ENCODE measurements at places on chromosomes 2 and 18.

DNA sequence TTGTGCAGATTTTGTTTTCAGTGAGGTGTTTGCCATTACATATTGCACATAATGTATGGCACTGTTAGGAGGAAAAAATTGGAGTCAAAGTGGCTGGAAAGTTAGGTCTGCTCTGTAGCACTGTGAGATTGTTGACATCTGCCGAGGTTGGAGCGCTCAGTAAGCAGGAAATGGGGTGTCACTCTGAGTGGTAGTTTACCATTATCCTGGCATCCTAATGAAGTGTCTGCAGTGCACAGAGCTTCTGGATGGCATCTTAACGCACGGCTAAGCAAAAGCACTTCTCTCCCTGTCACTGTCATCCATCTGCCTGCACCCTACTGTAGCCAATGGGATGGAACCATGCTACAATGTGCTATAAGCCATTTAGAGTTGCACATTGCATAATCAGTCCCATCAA is 561.9 kb downstream of the ARHGAP15 start:
- no peak for DNase-seq

DNA sequence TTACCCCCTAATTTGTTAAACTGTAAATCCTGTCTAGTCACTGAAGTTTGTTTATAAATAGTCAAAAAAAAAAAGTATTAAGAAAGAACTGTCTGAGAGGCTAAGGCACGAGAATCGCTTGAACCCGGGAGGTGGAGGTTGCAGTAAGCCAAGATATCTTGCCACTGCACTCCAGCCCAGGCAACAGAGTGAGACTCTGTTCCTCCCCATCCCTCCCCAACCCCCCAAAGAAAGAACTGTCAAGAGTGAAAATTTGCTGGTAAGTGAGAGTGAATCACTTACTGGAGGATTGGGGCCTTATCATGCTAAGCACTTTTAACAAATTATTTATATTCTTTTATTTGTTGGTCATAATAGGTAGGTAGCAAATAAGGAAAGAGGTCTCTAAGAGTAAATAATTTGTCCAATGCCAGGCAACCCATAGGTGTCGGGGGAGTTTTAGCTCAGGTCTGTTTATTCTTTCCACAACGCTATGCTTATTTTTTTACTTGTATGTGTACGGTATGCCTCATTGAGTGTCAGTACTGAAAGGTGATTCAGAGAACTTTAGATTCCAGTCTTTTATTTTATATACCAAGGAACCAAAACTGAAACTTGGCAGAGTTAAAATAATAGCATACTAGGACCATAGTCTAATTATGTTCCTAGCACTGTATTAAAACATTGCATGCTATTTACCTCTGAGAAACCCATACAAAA is 2.5 kb downstream of the TAF4B start:
- no peak for DNase-seq

DNA sequence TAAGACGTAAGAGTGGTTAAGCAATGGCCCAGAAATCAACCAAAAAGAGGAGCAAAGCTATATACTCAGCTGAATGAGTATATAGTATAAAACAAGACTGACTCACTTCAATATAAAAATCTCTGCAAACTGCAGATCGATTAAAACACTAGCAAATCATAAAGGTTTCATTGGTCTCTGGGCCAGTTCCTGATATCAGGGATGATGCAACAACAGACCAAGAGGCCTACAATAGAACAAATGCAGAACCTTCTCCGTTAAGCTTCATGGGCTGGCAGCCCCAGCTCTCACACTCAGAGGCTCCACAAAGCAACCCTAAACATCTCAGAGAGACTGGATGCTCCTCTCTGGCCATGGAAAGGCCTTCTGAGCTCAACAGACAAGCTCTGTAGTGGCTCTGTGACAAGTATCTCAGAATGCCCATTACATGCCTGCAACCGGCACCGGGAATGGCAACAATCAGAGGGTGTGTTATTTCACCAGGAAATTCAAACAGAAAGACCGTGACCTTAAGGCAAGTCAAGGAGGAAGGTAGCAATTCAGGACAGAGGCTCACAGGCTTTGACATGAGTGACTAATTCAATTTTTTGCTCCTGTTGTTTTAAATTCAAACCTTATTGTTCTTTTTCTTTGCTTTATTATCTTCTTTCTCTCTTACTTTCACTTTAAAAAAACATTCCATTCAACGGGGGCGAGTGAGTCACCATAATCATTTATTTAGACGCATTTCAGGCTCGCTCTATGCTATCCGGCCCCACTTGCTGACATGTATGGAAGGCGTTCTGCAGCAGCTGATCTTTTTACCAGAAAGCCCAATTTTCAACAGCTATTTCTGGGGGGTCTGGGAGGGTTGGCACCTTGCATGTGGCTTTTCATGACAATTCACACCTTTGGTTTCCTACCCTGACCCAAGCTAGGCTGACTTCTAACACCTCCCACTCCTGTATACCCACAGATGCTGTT is 15.1 kb downstream of the CYRIA start:
- no peak for DNase-seq

GRCh38 chr2:236867441-236868260 is 218.0 kb upstream of the COPS8 start:
- no peak for DNase-seq

- no peak for DNase-seq
Observed at GRCh38 chr2:173970516-173970924, 5.3 kb upstream of the SP3 start.

- DNase-seq = no peak
Observed at GRCh38 chr2:55772109-55772980, 78.7 kb upstream of the PNPT1 start.

DNA sequence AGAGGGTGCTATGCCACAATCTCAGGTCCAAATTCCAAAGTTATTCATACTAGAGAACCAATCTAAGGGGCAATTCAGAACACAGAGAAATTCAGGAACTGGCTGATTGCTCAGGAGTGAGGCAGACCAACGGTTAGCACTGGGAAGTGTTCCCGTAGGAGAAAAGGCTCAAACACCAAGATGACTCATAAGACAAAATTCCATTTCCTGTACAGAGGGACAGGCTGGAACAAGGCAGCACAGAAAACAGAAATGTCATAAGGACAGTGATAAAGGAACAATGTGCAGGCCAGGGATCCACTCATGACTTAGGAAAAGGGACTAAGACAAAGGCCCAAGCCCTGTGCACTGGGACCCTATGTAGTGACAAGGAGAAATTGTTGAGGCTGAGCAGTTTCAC is 54.2 kb downstream of the PDE1A start:
- no peak for DNase-seq

- no peak for DNase-seq
Observed at GRCh38 chr2:65532937-65533336, 100.5 kb upstream of the SPRED2 start.

GRCh38 chr2:63432373-63432772 is 155.9 kb downstream of the WDPCP start:
- DNase-seq = no peak

GRCh38 chr18:34345738-34346137 is 121.0 kb upstream of the NOL4 start:
- DNase-seq = no peak

- DNase-seq = peak; percentile 77
Observed at GRCh38 chr18:49849331-49850217, 36.2 kb upstream of the ACAA2 start.

- DNase-seq = no peak
Observed at GRCh38 chr2:186913870-186914269, 64.9 kb upstream of the ZSWIM2 start.

DNA sequence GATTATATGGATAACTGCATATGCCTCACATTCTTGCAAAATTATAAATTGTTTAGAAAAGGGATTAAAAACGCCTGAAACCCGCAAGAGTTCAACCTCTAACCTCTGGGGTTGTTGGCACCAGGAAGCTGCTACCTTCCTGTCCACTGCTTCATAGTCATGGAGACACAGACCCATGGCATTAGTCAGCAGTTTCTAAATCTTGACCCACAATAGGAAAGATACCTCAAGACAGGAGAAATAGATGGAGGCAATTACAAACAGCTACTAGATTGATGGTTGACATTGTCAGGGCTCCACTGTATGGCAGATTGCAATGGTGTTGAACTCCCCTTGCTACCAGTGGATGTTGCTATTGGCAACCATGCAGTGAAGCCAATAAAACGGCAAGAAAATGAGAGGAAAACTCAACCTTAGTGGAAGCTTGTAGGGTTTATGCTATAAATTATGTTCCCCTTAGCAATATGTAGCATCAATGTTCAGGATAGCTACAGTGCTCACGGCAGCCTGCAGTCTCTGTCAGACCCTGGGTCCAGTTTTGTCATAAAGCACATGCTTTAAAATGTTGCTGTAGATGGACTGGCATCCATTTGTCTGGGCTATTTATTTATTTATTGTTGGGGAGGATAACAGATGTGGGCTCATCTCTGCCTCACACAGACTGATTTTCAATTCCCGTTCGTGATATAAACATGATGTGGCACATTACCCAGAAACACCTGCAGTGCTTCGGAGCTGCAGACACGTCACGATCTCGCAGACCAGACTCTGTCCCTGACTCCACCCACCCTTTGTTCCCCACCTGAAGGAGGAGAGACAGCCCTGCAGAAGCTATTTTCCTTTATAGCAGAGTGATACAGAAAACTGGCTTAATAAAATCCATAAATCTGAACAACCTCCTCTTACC is 233.4 kb downstream of the AGPS start:
- peak; percentile 73 for DNase-seq

DNA sequence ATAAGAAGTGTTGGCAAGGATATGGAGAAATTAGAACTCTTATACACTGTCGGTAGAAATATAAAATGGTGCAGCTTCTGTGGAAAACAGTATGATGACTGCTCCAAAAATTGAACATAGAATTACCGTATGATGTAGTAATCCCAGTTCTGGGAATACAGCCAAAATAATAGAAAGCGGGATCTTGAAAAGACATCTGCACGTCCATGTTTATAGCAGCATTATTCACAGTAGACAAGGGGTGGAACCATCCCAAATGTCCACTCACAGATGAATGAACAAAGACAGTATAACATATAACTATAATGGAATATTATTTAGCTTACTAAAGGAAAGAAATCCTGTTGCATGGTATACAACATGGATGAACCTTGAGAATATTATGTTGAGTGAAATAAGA is 257.7 kb downstream of the TDRD15 start:
- peak; percentile 2 for DNase-seq

- DNase-seq = no peak
Observed at GRCh38 chr2:101474731-101475384, at the start of gene RFX8. TSS of gene RFX8 (minus strand) at chr2:101475112. CDS start at chr2:101466848, 8,264 bp downstream.

DNA sequence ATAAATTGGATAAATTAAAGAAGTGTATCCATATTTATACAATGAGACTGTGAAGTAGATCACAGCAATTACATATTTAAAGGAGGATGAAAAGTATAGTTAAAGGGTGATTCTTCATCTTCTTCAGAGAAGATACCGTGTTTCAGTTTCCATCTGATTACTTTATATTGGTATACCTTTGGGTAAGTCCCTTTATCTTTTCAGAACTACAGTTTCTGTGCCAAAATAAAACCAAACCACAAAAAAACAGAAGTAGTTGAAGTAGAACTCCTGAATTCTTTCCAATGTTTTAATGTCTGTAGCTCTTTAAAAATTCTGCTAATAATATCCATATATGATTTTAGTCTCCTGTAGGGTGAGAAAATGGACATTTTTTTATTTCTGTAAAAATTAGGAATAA is 231.2 kb upstream of the LINC00305 start:
- no peak for DNase-seq

GRCh38 chr2:40716879-40717278 is 265.0 kb upstream of the SLC8A1 start:
- DNase-seq = no peak

GRCh38 chr2:27263287-27264252 is 723 bp upstream of the SLC30A3 start:
- peak; percentile 25 for DNase-seq
